ENCODE measurements at places on chromosomes 1 and 21.
A peak's percentile ranks its signal among the peaks of the same experiment; 100 is the strongest.

DNA sequence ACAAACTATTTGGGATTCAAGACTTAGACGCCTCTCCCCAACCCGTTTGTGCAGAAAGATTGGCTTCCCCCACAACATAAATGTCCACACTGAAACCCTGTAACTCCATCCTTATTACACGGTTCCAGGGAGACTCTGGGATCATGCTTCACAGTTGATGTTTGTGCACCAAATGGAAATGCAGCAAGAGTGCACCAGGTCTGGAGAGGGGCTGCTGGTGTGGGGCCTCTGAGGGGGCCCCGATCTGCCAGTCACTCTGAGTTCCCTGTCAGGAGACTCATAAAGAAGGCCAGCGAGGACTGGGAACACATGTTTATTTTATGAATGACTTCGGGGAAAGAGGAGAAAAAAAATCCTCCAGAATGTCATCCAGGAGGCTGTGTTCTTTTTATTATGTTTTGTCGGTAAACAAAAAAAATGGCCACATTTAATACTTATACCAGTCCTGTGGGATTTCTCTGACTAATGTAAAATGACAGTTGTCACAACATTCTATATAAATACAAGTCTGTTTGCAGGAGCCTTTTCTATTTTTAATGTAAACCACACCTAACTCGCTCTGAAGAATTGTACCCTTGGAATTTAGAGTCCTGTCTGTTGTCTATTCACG lies 439.1 kb upstream of the VAMP3 start:
- no peaks in the 10 kb centered on the region for H3K27me3 ChIP-seq
- no peak overlapping the region for H3K4me3 ChIP-seq
- no peaks in the 10 kb centered on the region for H3K36me3 ChIP-seq
- H3K27ac ChIP-seq: no peak overlapping the region

- H3K4me1 ChIP-seq: peaks cover 15% of the 10 kb centered on the region
- H3K27me3 ChIP-seq: no peaks in the 10 kb centered on the region
- peak; percentile 69 for DNase-seq
- peak overlapping the region; percentile 82 for H3K27ac ChIP-seq
- H3K36me3 ChIP-seq: no peaks in the 10 kb centered on the region
Measured at GRCh38 chr1:214476986-214477870, 74.2 kb downstream of the PTPN14 start.

DNA sequence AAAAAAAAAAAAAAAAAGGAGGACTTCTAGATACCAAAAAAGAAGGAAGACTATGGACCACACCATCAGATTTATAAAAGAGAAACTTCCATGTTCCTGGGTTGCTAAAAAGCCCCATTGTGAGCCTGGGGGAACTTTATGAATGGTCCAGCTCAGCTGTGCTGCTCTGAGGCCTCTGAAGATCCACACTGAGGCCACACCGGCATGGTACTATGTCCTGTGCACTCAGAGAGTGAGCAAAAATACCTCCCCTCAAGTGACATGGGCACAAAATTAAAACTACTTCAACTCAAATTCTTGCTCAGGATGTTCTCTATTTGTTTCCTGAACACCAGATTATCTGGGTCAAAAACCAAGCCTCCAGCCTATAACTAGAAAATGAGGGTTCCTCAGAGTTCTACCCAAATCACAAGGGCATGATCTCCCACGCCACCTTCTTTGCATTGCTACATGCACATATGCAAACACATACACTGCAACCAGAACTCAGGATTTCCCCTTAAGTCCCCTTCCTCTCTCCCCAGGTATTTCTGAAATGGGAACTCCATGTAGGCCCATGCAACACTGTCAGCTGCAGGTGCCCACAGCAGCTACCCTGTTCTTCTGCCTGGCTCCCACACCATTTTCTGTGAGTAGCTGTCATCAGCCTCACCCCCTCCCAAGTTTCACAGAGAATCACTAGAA lies 94.4 kb downstream of the SH3GLB1 start:
- no peaks in the 10 kb centered on the region for H3K36me3 ChIP-seq
- no peak for DNase-seq
- no peak overlapping the region for H3K4me3 ChIP-seq
- H3K27me3 ChIP-seq: no peaks in the 10 kb centered on the region
- H3K4me1 ChIP-seq: peaks cover 2% of the 10 kb centered on the region
- H3K27ac ChIP-seq: no peak overlapping the region

- no peaks in the 10 kb centered on the region for H3K27me3 ChIP-seq
- H3K27ac ChIP-seq: peak overlapping the region; percentile 96
- no peak overlapping the region for H3K4me3 ChIP-seq
- H3K4me1 ChIP-seq: peaks cover 36% of the 10 kb centered on the region
- DNase-seq: no peak
Measured at GRCh38 chr1:234986750-234987414, 141.8 kb downstream of the TOMM20 start.

GRCh38 chr21:25360593-25360992 lies 246.7 kb downstream of the MRPL39 start:
- H3K36me3 ChIP-seq: no peaks in the 10 kb centered on the region
- no peaks in the 10 kb centered on the region for H3K4me1 ChIP-seq
- no peak for DNase-seq
- H3K27ac ChIP-seq: no peak overlapping the region
- no peaks in the 10 kb centered on the region for H3K27me3 ChIP-seq

All from breast epithelium (tissue), 4 donors.